ENCODE measurements at places on chromosomes 13 and 19.

- peak; percentile 70 for DNase-seq
Measured at GRCh38 chr13:114099191-114099590, 33.2 kb downstream of the RASA3 start.

DNA sequence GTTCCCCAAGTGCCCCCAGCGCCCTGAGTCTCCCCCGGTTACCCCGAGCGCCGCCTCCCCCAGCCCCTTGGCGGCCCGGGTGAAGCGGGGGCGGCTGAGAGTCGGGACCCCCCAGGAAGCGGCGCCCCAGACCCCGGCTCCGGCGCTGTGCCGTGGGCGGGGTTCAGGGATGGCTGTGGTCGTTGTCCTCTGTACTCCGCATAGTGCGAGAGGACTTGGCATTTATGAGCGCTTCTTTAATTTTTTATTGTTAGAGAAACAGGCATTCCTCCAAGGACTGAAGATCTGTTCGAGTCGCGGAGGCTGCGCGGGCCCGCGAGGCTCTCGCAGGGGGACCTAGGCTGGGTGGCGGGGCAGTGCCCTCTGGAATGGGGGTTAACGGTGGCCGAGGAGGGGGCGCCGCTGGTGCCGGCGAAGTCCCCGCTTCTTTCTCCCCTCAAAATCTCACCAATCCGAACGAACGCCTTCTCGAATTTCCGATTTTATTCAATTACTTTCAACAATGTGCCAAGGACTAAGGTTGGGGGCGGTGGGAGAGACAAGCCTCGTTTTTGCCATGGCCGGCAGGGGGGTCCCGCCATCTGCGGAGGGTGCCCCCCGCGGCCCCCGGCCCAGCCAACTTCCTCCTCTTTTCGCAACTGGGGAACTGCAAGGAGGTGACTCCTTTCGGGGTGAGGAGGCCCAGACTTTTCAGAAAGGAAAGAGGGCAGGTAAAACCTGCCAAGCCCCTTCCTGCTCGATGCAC, 596 bp upstream of the GJB2 start:
- no peak for DNase-seq

DNA sequence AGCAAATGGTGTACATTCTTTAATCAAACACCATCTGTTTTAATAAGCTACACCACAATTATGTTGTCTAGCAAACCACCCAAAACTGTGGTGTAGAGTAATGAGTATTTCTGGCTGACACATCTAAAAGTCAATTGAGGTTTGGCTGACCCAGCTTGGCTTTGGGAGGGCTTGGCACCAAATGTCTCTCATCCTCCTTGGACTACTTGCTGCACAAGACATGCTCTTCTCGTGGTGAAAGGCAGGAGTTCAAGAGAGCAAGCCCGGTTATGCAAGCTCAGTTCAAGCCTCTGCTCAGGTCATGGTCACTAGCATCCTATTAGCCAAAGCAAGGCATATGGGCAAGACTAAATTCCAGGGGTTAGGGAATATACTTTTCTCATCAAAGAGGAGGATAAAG, 37.1 kb downstream of the LACC1 start:
- no peak for DNase-seq

- no peak for DNase-seq
Measured at GRCh38 chr13:113815151-113816058, 48.5 kb downstream of the GAS6 start.

DNA sequence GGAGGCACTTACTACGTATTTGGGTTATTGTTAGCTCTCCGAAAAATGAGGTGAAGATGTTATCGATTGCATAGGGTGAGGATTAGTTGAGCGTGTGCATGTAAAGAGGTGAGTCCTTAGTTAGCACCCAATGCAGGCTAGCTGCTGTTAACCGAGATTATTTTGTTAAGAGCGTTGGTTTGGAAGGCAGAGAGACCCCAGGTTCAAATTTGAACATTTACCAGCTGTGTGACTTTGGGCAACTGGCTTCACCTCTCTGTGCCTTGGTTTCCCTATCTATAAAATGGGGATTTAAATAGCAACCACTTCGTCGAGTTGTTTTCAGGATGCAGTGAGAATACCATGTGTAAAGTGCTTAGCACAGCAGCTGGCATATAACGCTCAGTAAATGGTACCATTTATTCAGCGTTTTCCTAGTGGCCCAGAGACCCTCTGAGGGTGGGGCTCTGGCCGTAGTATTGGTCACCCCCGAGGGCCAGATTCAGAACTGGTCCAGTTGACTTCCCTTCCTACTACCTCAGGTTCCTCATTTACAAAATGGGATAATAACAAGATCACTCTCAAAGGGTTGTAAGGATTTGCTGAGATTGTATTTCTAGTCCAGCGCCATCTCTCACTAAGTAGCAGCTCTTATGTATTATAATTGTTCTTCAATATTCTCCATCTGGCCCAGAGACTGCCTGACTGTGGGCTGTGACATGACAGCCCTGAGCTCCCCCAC, 887 bp downstream of the SIPA1L3 start:
- no peak for DNase-seq

- DNase-seq = peak; percentile 80
Measured at GRCh38 chr19:42433503-42434260, 6.5 kb upstream of the LIPE start.

DNA sequence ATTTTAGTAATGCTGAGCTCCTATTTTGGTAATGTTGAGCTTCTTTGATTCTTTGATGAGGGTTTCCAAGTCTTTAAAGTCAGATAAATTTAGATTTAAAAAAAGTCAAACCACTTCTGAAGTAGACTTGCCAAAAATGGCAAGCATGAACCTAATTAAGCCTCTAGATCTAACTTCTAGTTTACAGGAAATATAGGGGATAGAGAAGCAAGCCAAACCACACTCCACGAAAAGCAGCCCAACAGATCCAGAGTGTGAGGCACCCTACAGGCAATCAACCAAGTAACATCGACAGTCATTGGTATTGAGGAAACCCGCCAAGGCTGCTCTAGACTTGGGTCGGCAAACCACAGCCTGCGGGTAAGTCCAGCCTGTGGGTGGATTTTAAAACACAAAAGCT, 3.7 kb downstream of the GGACT start:
- DNase-seq = no peak

GRCh38 chr19:703651-704446, 4.9 kb upstream of the PALM start:
- peak; percentile 75 for DNase-seq

DNA sequence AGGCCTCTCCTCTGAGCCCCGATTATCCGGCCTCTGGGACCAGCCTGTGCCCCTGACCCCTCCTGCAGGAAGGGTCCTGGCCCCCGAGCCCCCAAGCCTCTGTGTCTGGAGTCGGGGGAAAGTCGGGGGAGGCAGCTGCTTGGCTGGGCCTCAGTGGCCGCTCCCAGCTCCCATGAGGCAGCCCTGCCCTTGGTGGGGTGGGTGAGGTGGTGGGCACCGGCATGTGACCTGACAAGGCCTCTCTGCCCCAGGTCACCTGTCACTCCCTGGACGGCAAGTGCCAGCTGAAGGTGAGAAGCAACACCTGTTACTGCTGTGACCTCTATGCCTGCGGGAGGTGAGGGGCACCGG, 41.5 kb downstream of the TMEM255B start:
- no peak for DNase-seq

GRCh38 chr19:34225659-34226015, 28.7 kb upstream of the GARRE1 start:
- no peak for DNase-seq

DNA sequence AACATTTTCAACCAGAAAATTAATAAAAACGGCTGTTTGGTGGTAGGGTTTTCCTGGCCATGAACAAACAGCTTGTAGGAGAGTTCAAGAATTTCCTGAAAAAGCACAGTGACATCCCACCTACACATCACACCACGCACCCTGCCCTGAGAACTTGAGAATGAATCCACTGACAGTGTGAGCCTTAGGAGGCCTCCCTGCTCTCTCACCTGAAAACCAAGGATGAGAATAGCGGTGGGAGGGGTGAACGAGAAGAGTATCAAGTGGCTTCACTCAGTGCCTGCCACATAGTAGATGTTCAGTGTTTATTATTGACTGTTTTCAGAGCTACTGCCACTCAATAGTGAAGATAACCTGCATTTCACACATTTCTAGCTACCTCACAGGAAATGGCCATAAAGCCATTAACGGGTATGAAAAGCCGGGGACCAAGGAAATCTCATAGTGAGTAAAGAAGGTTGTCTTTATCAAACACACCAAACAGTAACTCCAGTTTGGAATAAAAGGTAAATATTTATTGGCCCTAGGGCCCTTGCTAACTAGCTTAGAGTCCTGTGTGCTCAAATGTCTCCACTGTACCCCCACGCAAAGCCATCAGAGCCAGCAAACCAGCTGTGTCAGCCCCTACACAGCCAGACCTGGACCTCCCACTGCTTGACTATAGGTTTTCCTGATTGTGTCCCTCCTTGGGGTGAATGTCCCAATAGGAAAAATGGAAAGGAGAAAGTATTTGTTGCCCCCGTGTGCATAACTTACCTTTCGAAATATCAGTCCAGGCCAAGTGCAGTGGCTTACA, 40.6 kb downstream of the TPT1 start:
- DNase-seq = no peak

- DNase-seq = no peak
Measured at GRCh38 chr13:51177188-51177587, 45.0 kb upstream of the FAM124A start.

DNA sequence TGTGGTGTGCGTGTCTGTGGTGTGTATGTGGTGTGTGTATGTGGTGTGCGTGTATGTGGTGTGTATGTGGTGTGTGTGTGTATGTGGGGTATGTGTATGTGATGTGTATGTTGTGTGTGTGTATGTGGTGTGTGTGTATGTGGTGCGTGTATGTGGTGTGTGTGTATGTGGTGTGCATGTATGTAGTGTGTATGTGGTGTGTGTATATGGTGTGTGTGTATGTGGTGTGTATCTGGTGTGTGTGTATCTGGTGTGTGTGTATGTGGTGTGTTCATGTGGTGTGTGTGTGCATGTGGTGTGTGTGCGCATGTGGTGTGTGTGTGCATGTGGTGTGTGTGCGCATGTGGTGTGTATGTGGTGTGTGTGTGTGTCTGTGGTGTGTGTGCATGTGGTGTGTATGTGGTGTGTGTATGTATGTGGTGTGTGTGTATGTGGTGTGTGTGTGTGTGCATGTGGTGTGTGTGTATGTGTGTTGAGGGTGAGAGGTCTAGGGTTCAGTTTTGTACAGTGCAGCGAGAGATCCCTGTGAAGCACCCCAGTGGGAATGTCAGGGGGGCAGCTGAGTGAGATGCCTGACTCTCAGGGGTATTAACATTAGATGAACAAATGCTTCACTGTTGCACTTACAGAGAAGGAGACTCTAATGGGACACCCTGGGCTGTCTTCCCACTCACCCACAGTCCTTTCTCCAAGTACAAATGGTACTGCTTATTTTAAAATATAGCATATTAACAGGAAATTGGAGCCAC, 61.3 kb upstream of the MEDAG start:
- DNase-seq = no peak

GRCh38 chr13:60407095-60407494, 10.1 kb downstream of the TDRD3 start:
- no peak for DNase-seq

DNA sequence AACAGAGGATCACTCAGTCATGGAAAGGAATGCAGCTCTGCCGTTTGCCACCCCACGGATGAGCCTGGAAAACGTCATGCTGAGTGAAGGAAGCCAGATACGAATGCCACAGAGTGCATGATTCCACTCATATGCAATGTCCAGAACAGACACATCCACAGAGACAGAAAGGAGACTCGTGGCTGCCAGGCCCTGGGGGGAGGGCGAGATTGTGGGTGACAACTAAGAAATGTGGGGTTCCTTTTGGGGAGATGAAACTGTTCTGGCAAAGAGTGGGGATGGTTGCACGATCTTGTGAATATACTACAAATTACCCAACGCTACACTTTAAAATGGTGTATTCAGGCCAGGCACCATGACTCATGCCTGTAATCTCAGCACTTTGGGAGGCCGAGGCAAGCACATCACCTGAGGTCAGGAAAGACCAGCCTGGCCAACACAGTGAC, 27.2 kb upstream of the NAPA start:
- DNase-seq = no peak

- DNase-seq = peak; percentile 99
Measured at GRCh38 chr19:38647368-38647965, at the start of gene ACTN4. TSS of gene ACTN4 (plus strand) at chr19:38647649. CDS start at chr19:38647746, 97 bp downstream.

Data from NCI-H526 (cell line).